ENCODE measurements at places on chromosomes 5 and 9. TPM values are rescaled to one million over a fixed set of nuclear protein-coding genes. Genes with fewer than 3 reads are reported as not detected.

- DNase-seq = no peak
Observed at GRCh38 chr9:105309531-105309931, 65.1 kb downstream of the SLC44A1 start.

- no peak for DNase-seq
Observed at GRCh38 chr9:94805585-94805984, 79.1 kb downstream of the AOPEP start.

DNA sequence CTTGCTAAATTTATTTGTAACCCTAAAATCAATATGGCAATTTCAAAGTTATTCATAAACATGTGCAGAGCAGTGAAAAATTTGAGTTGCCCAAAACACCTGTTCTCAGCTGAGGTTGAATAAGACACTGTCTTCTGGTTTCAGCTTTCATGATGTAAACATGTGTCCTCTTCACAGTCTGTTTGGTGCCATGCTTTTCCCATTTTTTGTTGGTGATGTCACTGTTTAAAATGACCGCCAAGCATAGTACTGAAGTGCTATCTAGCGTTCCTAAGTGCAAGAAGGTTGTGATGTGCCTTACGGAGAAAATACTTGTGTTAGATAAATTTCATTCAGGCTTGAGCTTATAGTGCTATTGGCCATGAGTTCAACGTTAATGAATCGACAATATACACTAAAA is 580.8 kb downstream of the ACTL7B start:
- no peak for DNase-seq

Gene RGP1
- 35.0 TPM for total RNA-seq

Data from right cardiac atrium (tissue), 5 donors.